Myocyte (in vitro differentiated cells): ENCODE measurements at places on chromosomes 3 and 15. TPM values are rescaled to one million over a fixed set of nuclear protein-coding genes. Genes with fewer than 3 reads are reported as not detected.

Gene BNIP2
- 190 and 231 TPM in 2 replicates for total RNA-seq

Gene TM4SF18
- total RNA-seq: 0.19 TPM in 1 of 2 replicates, not detected in the other

Gene GPR156
- total RNA-seq: 1.2 and 1.9 TPM in 2 replicates

Gene CFAP100
- not detected in 2 replicates for total RNA-seq

Gene TTLL13
- total RNA-seq: 0.08 TPM in 1 of 2 replicates, not detected in the other

Gene CHRNA5
- 2.0 and 2.5 TPM in 2 replicates for total RNA-seq

Gene USP8
- total RNA-seq: 45.9 and 50.5 TPM in 2 replicates

Gene ACTRT3
- total RNA-seq: 2.8 and 3.1 TPM in 2 replicates

Gene ATP2B2
- total RNA-seq: 0.24 TPM in 1 of 2 replicates, not detected in the other

Gene RHCG
- total RNA-seq: not detected in 2 replicates

Gene IGSF11
- 0.10 and 0.27 TPM in 2 replicates for total RNA-seq

DNA sequence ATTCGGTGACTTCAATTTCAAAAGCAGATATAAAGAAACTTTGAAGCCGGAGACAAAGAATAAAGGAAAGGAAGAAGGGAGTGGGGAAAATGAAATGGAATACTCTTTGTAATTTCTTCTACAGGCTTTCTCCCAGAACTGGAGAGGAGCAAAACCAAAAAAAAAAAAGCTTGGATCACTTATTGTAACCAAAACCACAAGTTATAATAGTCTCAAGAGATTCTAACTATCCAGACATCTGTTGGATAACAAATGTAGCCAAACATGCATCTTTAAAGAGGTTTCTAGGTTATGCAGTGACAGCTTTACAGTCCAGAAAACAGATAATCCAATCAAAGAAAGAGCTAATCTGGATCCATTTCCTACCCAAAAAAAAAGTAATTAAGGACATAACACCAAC, 36.2 kb downstream of the VGLL3 start:
- peak; percentile 70 for DNase-seq

- no peak for DNase-seq
Measured at GRCh38 chr15:45662375-45662774, 27.5 kb downstream of the SQOR start.

DNA sequence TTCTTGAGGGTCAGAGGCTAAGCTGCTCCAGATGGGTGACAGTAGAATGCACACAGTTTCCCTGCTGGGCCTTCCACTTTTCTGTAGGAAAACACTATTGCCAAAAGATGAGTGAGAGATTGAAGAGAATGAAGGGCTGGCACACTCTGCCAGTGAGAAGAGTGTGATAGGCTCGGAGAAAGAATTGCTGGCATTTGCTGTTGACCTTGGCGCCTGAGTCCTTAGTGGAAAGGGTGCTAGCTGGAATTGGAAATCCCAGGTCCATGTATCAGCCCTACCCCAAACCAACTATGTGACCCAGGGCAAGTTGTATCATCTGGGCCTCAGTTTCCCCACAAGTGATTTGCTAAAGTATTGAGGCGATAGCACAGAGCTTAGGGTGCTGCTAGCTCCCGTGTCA, 60.1 kb upstream of the DCLK3 start:
- DNase-seq: no peak

- DNase-seq: peak; percentile 99
Measured at GRCh38 chr3:197394464-197395321, 96.3 kb upstream of the DLG1 start.

- no peak for DNase-seq
Measured at GRCh38 chr3:184639351-184639750, 72.5 kb downstream of the MAGEF1 start.

DNA sequence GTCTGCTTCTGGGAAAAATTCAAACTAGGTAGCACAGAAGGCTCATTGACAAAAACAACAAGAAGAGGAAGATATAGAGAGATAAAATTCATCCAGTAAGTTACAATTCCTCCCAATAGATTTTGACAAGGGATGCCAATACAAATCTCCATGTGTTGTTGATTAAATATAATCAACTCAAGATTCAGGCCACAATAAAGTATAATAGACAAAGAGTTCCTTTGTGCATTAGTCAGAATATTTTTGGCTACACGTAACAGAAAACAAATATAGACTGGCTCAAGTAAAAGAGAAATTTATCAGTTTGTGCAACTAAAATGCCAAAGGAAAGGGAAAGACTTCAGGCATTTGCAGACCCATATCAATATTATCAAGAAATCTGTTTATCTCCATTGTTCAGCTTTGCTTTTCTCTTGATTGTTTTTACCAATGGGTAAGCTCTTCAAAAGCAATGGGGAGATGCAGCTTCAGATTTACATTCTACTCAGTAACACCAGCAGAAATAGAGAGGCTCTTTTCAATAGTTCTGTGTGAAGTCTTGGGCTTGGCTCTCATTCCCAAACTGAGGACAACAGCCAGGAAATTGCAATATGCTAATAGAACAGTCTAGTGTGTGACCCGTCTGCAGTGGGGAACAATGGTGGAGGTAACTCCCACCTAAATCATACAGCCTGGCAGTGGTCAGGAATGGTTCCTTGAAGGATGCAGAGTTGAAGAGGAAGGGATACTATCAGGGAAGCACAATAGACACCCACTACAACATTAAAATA, 77.6 kb upstream of the PROK2 start:
- no peak for DNase-seq

- DNase-seq: peak; percentile 13
Measured at GRCh38 chr3:75192146-75192616, 471.9 kb upstream of the FRG2C start.

DNA sequence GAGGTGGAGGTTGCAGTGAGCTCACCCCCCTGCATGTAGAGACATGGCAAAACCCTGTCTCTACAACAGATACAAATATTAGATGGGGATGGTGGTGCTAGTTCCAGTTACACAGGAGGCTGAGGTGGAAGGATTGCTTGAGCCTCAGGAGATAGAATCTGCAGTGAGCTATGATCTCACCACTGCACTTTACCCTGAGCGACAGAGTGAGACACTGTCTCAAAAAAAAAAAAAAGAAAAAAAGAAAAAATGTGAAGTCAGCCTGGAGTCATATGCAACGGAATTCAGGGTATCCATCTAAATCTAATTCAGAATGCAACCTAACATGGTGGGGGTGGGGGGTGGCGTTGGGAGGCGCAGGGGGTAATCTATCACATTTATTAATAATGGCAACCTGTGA, 37.1 kb upstream of the NR2F2 start:
- no peak for DNase-seq

- no peak for DNase-seq
Measured at GRCh38 chr15:41849861-41850260, 11.2 kb downstream of the PLA2G4B start.

DNA sequence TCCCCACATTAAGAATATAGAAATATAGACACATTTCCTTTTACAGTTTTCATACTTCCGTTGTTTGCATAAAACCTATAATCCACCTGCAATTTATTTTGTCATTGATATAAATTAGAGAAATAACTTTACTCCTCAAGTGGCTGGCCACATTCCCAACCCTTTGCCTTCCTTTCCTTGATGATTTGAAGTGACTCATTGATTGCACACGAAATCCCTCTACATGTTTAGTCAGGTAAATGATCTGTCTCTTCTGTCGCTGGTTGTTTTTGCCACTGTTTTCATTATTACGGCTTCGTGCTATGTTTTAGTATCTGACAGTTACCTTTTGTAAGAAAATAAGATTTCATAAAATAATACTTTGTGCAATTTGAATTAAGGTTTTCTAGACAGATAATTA, 272.2 kb upstream of the NR2E3 start:
- no peak for DNase-seq

GRCh38 chr15:65233696-65234095, 22.4 kb upstream of the CILP start:
- DNase-seq: no peak

DNA sequence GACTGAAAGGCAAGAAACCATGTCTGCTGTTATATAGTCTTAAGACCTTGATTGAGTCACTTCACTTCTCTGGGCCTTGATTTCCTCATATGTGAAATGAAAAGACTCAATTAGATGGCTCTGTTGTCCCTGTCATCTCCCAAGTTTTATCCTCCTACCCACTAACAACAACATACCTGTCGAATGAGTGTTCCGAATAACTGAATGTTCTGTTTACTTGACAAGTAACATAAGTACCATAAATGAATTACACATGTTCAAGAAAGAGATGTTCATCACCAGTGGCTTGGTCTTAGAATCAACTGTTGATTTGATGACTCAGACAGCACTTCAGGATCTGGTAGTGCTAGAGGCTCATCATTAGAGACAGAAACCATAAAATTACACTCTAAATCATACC, 311.7 kb downstream of the VPS13C start:
- DNase-seq: no peak

- DNase-seq: no peak
Measured at GRCh38 chr3:3307491-3307890, 128.0 kb upstream of the CRBN start.

DNA sequence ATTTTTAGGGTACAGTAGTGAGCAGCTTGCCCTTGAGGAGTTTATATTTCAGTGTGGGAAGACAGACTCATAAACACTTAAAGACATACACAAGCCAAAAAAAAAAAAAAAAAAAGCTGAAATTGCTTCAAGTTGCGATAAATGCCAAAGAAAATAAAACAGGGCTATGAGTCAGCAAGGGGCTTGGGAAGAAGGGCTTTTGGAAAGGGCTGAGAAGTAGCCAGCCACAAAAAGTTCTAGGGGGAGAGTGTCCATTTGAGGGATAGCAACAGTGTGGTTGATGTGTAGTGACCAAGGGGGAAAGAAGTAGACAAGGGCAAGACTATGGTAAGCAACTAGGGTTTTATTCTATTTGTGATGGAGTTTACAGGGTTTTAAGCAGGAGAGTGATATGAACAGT, 185.5 kb downstream of the ADAMTS9 start:
- DNase-seq: no peak

DNA sequence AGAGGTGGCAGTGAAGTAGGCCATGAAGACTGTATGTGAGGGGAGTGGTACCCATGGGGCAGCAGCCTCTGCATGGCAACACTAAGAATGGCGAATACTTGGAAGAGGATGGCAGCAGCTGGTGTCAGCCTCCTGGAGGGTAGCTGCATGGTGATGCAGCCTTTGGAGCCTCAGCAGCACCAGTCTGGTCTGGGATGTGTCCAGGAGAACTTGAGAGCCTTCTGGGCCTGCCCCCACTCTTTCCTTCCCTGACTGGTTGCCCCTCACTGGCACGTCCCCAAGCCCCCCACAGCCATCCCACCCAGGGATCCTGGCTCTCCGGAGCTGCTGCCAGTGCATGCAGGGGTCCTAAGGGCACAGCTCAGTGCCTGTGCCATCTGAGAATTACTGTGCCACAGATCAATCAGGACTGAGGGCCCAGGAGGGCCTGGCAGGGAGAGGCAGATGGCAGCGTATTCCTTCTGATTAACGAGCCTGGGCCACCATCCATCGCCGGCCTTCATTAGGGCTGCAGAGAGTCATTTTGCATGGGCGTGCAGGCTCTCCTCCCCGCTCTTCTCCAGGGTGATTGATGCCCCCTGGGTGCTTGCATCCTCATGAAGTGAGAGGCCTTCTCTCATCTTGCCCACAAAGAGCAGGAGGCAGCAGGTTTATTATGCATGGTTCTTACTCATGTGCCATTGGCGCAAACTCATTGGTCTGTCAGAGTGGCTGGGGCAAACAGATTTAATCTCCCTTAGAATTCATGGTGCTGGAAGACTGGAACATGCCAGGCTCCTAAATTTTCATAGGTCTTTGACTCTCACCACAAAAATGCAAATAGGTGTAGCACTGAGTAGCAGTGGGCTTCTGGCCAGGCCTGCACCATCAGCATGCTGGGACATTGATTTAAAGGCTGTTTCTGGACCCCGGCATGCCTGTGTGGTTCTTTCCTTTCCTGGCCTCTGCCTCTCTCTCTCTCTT, 116.8 kb downstream of the EPHB1 start:
- DNase-seq: no peak

GRCh38 chr15:63869371-63870042, 35.8 kb upstream of the HERC1 start:
- no peak for DNase-seq

- peak; percentile 15 for DNase-seq
Measured at GRCh38 chr3:17320266-17320665, 422.2 kb downstream of the TBC1D5 start.

GRCh38 chr3:184710870-184711492, 883 bp downstream of the MAGEF1 start:
- DNase-seq: peak; percentile 46

DNA sequence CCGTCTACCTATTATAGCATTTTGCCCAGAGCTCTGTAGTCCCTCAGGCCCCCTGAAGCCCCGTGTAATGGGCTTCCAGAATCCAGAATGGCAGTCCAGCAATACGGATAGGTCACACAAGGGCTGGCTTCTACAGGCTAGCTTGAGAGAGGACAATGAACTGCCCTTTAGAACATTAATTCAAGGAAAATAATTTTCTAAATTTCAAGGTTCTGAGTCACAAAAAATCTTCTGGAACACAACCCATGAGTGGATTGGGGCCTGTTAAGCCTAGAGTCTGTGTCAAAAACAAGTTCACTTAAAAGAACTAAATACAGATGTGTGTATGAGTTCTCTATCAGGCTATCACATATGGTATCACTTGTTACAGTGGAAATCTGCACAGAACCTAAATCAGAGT, 28.8 kb downstream of the DCP1A start:
- no peak for DNase-seq

DNA sequence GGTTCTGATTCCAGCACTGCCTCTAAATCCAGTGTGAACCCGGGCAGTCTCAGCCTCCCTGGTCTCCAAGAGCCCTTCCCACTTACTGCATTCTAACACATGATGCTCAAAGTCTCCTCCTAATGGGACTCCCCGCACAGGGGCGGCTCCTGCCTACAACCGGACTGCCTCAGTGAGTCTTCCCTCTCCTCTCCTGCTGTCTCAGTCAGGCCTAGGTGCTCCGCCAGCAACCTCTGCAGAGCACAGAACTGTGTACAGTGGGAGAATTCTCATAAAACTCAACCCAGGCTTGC, 28.9 kb downstream of the TBC1D2B start:
- DNase-seq: no peak

DNA sequence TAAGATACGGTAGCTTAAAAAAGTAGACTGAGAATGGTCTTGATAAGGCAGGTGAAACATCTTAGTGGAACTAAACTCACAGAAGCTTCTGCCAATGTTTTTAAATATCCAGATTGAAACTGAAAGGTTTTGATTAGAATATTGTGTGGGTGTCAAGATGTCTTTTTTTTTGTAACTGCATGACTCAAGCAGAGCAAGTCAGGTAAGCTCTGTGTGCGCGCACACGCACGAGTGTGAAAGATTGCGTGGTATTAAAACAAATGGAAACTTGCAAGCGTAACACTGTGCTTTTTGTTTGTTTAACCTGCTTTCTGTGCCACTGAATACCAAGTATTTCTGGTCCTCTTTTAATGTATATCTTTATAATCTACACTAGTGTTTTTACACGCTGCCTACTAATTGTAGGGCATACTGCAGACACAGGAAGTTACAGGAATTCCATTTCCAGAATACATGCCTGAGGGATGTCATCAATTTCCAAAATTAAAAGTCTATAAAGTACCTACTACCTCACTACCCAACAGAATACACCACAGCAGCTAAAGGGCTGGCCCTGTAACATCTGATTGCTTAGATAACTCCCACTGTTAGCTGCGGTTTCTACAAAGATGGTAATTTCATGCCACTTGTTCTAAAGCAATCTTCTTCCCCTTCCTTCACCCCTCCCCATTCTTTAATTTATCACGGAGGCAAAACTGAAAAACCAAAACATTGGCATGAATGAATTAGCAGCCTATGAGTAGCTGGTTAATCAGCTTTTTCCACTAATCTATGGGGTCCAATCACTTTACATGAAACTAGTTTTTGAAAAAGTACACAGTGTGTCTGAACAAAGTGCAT, 472.8 kb downstream of the SHQ1 start:
- peak; percentile 25 for DNase-seq

GRCh38 chr3:50123394-50124051, 31.6 kb upstream of the SEMA3F start:
- DNase-seq: no peak

GRCh38 chr3:6540981-6541380, 319.9 kb upstream of the GRM7 start:
- DNase-seq: no peak
